ENCODE measurements at places on chromosomes 11 and 22.

GRCh38 chr11:69489031-69489745 is 7.7 kb downstream of the LINC01488 start:
- no peak for DNase-seq

- DNase-seq, result no peak
Observed at GRCh38 chr22:36733271-36733670, 29.7 kb upstream of the CACNG2 start.

DNA sequence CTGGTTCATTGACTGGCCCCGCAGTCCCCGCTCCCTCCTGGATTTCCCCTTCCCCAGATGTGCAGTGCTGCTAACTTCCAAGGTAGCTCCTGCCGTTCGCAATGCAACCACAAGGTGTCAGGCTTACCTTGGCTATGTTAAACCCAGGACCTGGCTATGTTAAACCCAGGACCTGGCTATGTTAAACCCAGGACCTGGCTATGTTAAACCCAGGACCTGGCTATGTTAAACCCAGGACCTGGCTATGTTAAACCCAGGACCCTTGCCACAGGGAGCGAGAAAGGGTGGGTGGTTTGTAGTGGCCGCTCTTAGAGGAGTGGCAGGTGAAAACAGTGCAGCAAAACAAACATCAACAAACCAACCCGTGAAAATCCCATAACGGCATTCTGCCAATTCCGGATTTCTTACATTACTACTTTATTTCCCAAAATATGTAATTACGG is 2.9 kb upstream of the ADAMTS8 start:
- peak; percentile 81 for DNase-seq

DNA sequence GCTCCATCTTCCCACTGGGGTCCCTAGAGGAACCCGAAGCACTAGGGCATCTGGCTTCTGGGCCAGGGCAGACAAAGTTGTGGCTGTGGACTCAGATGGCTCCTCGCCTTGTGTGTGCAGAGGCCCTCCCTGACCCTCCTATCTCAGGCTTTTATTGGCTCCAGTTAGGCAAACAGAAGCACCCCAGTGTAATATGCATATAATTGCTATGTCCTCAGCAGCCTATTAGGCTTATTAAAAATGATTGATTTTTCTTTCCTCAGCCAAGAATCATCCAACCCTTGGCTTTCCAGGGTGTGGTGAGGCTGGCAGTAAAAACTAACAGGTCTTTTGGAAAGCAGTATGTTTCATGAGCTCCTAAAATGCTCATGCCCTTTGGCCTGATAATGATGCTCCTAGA is 22.3 kb downstream of the UPB1 start:
- no peak for DNase-seq

- no peak for DNase-seq
Observed at GRCh38 chr11:1303126-1303821, 6.2 kb downstream of the TOLLIP start.

- no peak for DNase-seq
Observed at GRCh38 chr11:1532014-1532586, 40.0 kb downstream of the DUSP8 start.

DNA sequence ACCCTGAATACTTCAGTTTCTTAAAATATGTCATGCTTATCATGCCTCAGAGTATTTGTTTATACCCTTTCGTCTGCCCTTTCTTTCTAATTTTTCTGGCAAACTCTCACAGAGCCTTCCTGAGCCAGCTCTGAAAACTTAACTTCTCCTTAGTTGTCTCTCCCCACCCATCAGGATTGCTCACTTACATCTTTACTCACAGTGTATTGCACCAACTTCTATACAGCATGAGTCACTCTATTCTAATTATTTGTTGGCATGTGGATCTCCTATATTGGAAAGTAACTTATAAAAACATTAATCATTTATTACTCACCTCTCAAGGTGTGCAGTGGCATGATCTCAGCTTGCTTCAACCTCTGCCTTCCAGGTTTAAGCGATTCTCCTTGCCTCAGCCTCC is 114.9 kb downstream of the FANCF start:
- DNase-seq, result no peak

DNA sequence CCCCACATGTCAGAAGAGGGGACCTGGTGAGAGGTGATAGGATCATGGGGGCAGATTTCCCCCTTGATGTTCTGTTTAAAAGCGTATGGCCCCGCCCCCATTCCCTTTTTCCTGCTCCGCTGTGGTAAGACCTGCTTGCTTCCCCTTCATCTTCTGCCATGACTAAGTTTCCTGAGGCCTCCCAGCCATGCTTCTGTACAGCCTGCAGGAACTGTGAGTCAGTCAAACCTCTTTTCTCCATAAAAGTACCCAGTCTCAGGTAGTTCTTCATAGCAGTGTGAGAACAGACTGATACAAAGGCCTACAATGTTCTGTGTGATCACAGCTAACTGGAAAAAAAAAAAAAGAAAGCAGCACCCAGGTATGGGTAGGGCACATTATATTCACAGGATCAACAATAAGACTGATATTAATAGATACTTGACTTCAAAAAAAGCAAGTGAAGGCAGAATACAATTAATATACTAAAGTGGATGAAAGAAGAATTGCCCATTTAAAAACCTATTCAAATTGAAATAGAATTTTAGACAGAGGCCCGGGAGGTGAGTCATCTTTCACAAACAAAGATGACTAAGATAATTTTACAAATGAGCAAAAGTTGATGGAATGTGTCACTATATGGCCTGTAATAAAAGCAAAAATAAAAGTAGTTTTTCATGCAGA is 1.7 kb upstream of the OR52K1 start:
- no peak for DNase-seq

DNA sequence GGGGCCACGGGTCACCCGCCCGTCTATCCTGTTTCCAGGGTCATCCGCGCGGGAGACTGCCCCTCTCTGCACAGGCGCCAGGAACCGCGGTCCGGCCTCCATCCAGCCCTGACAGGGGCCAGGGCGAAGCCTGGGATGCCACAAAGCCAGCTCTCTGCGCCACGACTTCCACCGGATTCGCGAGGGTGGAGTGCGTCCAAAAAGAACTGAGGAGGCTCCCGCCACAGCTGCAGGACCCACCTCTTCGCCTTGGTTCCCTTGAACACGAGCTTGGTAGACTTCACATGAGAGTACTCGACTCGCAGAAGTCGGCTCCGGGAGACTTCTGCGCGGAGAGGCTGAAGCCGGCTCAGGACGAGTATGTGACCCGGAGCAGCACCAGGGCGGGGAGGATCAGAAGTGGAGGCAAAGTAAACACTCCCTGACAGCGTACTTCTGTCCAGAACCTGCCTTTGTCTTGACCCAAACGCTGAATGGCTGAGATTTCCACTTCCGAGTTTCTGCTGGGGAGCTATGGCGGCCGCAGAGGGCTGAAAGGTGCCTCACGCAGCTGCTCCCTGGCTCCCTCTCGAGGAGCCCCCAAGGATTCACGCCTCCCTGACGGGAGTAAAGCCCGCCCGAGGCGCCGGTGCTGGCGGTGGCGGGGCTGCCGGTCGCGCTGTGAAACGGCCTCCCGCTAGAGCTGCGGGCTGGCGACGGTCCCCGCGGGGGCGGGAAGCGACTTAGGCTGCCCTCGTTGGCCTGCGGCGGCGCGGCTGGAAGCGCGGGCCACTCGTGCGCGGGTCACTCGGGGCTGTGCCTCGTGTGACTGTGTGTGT is 4566.7 kb upstream of the OR11H1 start:
- no peak for DNase-seq

DNA sequence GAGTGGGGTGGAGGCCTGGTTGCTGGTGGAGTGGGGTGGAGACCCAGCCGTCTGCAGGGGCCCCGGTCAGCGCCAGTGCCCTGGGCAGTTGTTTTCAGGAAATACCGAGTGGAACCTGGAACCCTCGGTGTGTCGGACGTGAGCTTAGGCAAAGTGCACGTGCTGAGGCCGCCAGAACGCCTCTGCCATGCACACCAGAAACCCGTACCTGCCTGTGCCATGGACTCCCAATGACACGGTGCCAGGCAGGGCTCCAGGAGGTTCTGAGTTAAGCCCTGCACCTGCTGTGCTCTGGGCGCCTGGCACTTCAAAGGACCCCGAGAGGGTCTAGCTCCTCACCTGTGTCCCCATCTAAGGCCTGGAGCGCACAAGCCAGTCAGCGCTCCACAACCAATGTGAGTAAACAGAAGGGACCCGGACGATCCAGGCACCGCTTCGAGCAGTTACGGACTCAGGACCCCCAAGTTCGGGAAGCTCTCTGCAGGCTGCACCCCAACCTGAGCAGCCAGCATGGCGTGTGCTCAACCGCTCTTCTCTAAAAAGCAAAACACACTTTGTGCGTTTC is 12.3 kb downstream of the TOLLIP start:
- no peak for DNase-seq

DNA sequence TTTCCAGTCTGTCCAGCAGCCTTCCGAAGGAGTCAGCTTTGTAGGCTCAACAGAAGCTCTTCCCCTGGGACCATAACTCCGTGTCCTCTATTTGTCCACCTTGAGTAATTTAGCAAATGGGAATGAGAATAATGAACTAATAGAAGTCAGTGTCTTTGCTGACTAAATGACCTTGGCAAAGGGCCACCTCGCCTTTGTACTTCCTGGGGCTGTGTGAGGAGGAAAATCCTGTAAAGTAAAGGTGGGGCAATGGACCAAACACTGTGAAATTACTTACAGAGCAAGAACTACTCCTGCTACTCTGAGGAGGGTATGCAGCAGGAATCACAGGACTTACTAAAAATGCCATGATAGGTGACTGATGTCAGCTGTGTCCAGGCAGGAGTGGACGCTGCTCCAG is 36.2 kb upstream of the CSNK2A3 start:
- DNase-seq, result no peak

DNA sequence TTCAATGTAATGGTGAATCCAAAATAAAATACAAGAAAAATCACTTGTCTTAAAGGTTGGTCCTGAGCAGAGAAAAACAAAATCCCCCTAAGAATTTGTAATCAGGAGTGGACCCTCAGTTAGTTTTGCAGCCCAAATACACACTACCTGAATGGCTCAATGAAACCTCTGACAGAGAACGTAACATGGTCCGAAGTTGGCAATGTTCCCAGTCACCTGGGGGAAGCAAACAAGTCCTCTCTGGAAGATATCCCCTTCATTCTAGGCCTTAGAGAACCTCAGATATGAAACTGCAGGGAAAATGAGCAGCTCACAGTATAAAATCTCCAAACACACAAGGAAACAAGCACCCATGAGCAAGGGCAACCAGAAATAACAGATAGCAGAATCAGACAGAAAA is 58.2 kb downstream of the MORC2 start:
- no peak for DNase-seq

DNA sequence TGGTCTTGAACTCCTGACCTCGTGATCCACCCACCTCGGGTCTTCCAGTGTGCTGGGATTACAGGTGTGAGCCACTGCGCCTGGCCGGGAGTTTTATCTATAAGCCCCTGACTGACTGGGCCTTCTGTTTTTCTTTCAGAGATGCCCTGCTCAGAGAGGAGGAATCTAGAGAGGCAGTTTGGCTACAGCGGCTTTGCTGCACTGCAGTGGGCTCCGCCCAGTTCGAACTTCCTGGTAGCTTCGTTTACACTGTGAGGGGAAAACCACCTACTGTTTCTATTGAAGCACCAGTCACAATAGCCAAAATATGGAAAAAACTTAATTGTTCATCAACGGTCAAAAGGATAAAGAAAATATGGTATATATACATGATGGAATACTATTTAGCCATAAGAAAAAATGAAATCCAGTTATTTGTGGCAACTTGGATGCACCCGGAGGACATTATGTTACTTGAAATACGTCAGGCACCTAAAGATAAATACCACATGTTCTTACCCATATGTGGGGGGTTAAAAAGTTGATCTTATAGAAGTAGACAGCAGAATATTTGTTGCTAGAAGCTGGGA is 31.9 kb upstream of the FAM181B start:
- DNase-seq, result no peak

DNA sequence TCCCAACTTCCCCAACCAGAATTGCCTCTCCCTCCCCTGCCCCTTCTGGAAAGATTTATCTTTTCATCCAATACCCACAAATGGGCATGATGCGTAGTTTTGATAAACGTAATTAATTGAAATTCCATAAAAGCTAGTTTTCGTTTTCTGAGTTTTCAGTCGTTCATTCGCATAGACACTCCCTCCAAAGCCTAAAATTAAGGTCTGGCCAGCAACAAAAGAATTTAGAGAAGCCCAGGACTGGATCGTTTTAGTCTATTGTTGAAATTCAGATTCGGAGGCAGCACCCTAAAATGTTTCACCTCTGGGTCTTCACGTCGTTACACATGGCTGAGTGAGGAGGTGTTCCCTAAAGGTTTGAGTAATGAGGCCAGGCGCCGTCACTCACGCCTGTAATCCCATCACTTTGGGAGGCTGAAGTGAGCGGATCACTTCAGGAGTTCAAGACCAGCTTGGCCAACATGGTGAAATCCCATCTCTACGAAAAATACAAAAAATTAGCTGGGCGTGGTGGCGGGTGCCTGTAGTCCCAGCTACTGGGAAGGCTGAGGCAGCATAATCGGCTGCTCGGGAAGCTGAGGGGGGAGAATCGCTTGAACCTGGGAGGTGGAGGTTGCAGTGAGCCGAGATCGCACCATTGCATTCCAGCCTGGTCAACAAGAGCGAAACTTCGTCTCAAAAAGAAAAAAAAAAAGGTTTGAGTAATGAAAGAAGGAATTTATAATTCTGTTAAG is 589 bp upstream of the NDUFC2 start:
- DNase-seq, result no peak

GRCh38 chr11:60810151-60810550 is 25.0 kb downstream of the MS4A10 start:
- DNase-seq, result no peak

DNA sequence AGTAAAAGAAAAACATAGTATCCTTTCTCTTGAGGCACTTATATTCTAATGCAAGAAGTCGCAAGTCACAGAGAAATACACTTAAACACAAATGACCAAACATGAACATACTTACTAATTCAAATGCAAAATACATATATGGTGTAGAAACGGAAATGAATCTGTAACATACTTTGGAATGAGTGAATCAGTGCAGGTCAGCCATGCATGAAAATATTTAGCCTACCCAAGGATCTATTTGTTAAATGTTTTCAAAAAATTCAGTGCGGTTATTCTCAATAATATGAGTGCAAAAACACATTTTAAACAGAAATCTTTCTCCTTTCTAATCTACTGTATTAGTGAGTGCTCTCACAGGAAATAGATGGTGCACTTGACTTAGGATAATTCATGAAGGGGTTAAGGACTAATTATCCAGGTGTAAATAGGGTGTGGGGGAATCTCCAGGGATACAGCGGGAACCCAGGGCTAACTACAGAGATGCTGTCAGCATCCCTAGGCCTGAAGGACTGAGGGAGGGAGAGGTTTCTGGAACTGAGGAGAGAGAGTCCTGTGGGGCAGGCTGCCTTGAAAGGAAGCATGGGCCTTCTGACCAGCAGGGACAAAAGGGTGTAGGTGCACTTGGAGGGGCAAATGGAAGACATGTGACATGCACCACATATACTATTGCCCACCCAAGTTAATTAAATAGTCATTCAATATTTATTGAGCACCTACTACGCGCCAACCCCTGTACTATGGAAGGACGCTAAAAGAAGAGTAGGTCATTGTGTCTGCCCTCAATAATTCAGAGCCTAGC is 139.2 kb downstream of the MAML2 start:
- DNase-seq, result no peak

- DNase-seq, result no peak
Observed at GRCh38 chr11:76688146-76688545, 17.6 kb upstream of the LRRC32 start.

- DNase-seq, result no peak
Observed at GRCh38 chr11:46896719-46897406, 21.5 kb downstream of the LRP4 start.

GRCh38 chr11:3969613-3970012 is 114.1 kb downstream of the STIM1 start:
- no peak for DNase-seq
